Stimulated activated CD8-positive, alpha-beta memory T cell treated with anti-CD3 and anti-CD28 coated beads, Interleukin-4, amount 100 ng/mL, for 1 hour (primary cell): ENCODE measurements at places on chromosomes 4 and X.

DNA sequence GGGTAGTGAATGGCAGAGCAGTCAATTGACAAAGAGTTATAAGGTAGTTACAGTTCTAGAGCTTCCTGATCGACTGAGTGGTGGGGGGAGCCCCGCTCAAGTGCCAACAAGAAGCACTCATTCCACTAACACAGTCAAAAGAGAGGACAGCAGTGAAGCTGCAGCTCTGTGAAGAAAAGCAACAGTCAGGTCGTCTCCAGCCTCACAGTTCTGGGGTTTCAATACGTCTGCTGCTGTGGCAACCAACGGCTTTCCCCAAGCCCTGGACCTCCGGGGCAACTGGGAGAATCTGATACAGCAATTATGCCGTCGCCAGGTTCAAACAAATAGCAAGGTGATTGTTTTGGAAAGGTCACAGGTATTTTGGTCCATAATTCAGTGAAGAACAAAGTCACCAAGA, 30.8 kb downstream of the GPM6B start:
- no peak for DNase-seq

GRCh38 chr4:159216834-159217233, 114.0 kb downstream of the RAPGEF2 start:
- DNase-seq, result no peak

DNA sequence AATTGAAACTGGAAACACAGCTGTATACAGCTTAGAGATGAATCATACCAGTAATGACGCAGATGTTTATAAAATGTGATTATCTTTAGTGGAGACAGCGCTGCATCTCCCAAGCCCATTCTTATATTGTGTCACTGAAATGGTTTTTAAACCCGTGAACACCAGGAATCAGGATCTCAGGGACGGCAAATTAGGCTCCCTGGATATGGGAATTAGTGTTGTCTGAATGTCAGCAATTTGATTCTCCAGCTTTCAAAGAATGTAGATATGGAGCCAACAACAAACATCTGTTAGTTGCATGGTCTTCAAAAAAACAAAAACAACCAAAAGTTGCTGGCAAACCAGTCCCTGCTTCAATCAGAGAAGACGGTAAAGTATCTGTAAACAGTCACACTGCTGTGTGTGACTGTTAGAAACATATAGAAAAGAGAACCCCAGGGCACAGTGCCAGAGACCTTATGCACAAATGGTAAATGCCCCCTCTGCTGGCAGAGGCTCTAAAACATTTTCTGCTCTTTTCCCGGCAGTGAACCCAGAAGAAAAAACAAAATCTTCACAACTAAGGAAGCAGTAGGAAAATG, 351.9 kb upstream of the FTHL17 start:
- DNase-seq, result no peak

GRCh38 chr4:73053974-73054480, 15.5 kb downstream of the COX18 start:
- DNase-seq, result no peak

GRCh38 chrX:85506871-85507270, 127.4 kb upstream of the POF1B start:
- no peak for DNase-seq

- no peak for DNase-seq
These were observed 69.3 kb upstream of the STIM2 start for GRCh38 chr4:26791346-26791745.

DNA sequence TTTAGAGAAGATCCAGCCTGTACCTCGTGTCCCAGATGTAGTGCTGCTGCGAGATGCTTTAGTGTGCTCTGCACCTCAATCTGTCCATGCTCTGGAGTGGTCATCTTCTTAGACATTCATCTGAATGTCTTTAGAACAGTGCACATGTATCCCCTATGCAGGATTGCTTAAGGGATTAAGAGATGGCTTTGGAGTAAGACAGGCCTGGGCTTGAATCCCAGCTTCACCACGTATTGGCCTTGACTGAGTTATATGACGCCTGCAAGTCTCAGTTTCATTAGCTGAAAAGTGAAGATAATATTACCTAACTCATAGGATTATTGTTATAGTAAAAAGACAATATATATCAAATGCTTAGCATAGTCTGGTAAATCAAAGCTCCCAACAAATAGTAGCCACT, 98.3 kb downstream of the NFKB1 start:
- no peak for DNase-seq

DNA sequence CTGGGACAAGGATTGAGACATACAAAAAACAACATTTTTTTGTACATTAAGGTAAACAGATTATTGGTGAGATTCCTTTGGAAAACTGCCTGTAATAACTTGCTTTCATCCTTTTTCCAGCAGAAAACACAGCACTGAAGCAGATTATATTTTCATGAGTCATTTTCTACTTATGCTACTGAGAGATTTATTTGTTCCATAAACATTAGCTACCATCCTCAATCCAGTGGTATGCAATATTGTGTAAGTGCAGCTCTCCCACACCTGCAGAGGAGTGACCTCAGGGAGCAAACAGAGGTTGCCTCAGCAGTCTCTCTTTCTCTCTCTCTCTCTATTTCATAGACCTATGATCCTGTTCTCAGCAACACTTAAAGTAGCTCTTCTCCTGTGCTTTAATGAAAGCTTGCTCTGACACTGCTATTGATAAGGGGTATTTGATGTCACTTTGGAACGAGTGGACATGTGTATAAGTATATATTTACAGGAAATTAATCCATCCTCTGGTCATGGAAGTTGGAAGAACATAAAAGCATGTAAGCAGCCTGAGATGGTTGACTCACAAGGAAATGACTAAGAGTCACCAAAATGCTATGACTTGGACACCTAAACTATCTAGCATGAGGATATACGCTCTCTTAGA, 163.7 kb upstream of the SPANXC start:
- no peak for DNase-seq

DNA sequence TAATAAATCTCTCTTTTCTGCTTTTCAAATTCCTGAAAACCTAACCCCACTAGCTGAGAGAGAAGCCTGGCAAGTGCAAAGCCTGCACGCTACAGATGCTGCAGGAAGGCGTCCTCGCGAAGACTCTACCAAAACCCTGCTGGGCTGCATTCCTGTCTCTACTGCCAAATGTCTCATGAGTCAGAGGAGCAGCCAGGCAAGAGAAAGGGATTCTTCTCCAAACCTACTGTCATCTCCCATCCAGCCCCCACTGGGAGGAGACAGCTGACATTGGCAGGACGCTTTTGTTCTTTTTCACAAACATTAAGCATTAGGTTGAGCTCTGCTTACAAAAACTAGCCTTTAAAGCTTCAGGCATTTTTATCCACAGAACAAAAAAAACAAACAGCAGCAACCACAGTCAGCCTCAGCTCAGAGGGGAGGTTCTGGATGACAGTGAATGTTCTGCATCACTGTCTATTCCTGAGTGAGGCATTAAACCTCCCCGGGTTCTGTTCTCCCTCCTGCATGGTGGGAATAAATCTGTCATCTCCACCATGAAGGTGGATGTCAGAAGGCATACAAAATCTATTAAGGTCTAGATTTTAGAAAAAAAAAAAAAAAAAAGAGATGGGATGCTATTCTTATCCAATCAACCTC, 18.0 kb downstream of the CRMP1 start:
- DNase-seq, result no peak

- DNase-seq, result no peak
These were observed 11.2 kb downstream of the HNRNPD start for GRCh38 chr4:82362565-82362964.

DNA sequence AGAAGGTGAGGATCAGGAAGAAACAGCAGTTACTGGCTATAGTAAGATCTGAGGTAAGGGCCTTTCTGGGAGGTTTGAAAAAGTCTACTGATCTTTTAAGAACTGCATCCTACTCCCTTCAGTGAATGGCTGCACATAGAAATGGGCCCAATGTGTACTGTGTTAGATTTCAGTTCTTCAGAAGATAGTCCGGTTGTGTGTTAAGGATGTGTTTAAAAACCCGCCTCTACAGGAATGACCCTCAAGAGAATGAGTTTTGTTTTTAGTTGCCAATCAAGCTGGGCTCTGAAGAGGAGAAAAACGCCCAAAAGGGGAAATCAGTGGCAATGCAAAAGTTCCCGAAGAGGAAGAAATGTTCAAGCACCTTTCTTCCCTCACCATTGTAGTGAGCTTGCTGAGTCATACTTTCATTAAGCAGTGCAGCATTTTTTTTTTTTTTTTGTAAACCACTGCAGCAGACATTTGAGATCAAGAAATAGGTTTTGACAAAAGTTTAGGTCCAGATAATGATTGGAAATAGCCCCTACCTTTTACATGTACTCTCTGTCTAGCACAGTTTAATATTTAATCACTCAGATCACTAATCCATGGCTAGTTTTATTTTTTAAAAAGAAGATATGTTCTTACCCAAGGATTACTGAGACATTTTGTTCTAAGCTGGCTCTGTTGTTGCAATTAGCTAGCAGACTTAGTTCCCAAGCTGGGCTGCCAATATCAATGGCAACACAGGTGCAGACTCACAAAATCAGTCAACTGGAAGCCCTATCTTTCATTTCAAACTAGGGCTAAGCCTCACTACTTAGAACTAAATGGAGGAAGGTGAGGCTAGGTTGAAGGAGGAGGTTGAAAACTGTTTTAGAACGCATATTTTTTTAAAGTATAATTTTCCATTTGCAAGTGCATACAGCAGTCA, 7.0 kb upstream of the TRPC5OS start:
- no peak for DNase-seq

DNA sequence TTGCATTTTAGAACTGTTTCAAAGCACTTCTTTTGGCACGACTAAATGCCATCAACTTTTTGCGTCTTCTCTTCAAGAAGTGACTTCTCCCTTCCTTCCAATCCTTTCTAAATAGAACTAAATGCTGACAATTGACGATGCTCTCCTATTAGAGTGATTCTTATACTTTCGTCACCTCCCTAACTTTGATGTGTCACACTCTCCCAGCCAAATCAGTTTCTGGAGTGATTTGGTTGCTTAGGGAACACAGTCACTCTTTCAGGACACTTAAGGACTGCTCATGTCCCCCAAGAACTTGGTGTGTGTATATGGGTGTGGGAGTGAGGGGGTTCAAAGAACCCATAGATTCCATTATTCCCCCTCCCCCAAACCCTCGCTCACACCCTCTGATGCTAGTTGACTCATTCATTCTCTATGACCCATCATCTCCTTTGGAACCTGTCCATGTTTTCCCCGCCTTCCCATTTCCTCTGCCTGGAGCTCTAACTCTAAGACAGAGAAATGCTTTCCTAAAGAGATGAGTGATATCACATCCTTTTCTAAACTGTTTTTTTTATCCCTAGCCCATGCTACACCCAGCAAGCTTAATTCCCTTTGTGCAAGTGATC, 26.8 kb upstream of the AREG start:
- no peak for DNase-seq

- no peak for DNase-seq
These were observed 25.2 kb upstream of the PRSS48 start for GRCh38 chr4:151251603-151252304.

DNA sequence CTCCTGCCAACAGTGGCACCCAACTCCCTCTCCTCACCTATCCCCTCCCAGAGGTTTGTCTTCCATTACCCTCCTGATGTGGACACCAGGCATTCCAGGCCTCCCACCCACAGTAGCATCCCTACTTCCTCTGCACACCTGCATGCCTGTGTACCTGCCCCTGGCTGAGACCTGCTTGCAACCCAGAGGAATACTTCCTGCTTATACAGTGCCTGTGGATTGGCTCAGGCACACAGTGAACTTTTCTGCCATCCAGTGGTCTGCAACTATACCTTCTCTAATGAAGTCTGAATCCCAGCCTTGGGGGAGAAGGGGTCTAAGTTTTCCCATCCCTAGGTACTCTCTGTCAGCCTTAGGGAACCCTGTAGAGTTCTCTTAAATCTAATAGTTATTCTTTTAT, 169.9 kb downstream of the IQCM start:
- DNase-seq, result no peak

GRCh38 chrX:13090339-13091110, 46.1 kb upstream of the FAM9C start:
- no peak for DNase-seq

GRCh38 chrX:33128048-33128805, 83.1 kb downstream of the DMD start:
- DNase-seq, result no peak

DNA sequence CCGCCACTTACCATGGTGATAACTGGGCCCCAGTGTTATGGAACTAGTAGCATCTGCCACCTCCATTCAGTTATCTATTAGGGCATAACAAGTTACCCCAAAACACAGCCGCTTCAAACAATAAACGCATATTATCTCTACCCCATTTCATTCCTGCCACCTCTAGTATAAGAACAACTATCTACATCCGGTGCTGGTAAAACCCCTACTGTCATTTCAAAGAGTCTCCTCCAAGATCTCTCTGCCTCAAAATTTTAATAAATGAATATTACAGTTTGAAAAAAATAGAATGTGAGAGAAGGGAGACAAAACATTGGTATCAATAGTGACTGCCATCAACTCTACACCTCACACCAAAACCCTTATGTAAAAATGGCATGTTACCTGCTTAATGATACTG, 35.5 kb upstream of the RBPJ start:
- no peak for DNase-seq
